ENCODE measurements at places on chromosomes 7 and 10.

GRCh38 chr10:82883603-82884002 lies 1008.6 kb downstream of the NRG3 start:
- DNase-seq = no peak

DNA sequence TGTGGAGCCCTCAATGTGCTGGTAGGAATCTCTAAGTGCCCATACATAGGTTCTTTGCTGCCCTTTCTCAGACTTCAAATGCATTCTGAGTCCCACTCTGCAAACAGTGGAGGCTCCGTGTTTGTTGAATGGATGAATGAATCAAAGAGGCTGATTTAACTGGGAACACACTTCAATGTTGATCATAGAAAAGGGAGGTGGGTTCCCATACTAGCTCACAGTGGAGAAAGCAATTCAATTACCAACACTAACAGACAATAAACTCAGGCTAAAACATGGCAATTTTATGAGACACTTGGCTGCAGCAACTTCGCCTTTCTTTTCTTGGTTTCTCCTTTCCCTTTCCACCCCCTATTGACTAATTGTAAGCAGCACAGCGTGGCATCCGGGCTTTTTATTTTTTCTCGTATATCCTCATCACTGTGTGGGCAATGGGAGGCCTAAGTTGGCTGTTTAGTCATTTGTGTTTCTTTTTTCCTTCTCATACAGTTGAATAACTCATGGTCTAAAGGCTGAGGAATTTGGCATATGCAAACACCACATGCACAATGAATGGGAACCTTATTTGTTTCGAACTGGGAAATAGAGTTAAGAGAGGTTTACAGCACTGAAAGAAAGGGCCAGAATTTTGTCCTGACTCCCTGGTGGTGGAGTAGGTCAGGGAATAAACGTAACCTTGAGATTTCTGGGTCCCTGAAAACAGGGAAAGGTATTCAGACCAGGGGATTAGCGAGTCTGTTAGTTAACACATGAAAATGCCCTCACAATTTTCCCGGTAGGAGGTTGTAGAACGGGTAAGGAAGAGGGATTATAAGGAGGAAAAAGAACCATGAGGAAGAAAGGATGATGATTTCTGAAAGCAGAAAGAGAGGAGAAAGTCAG lies 858.5 kb downstream of the KCNMA1 start:
- no peak for DNase-seq

GRCh38 chr7:69701288-69701687 lies 103.0 kb downstream of the AUTS2 start:
- no peak for DNase-seq

GRCh38 chr7:78232806-78233205 lies 434.2 kb downstream of the PHTF2 start:
- DNase-seq = no peak

GRCh38 chr7:35495377-35495776 lies 199.6 kb downstream of the HERPUD2 start:
- DNase-seq = no peak

GRCh38 chr10:102352066-102352715 lies 43.3 kb upstream of the NFKB2 start:
- DNase-seq = peak; percentile 75

DNA sequence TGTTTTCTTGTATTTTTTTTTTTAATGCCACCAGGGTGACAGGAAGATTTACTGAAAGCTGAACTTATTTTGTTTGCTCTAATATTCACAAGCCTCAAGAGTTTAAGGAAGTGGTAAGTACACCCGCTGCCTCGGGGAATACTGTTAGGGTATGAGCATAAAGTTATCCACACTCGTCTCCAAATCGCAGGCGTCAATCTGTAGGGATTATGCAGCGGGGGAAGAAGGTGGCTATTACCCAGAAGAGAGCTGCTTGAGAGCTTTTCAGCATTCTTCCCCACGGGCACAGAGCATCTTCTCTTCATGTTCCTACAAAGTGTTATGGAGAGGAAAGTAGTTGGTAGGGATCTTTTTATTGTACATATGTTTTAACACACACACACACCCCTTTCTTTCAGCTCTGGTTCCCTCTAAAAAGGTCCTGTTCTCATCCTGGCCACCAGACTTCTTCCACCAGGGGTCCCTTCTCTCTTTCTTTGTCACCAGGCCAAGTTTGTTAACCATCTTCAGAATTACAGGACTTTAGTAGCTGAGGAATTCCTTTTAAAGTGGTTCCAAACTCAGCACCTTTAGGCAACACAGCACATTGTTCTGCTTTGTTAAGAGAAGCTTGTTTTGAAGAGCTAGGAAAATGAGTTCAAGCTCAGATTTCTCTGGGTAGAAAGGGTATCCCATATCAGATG lies 411.6 kb upstream of the GALNT17 start:
- DNase-seq = no peak

- no peak for DNase-seq
Observed at GRCh38 chr7:39069031-39069430, 91.3 kb downstream of the POU6F2 start.

- no peak for DNase-seq
Observed at GRCh38 chr7:71752171-71752935, 620.4 kb downstream of the GALNT17 start.

GRCh38 chr10:1272777-1273161 lies 216.6 kb downstream of the WDR37 start:
- DNase-seq = no peak

- DNase-seq = no peak
Observed at GRCh38 chr10:119408969-119409371, 133.5 kb downstream of the RGS10 start.

GRCh38 chr7:49797987-49798660 lies 24.7 kb downstream of the VWC2 start:
- DNase-seq = no peak

GRCh38 chr7:41039386-41039953 lies 663.4 kb downstream of the INHBA start:
- no peak for DNase-seq

DNA sequence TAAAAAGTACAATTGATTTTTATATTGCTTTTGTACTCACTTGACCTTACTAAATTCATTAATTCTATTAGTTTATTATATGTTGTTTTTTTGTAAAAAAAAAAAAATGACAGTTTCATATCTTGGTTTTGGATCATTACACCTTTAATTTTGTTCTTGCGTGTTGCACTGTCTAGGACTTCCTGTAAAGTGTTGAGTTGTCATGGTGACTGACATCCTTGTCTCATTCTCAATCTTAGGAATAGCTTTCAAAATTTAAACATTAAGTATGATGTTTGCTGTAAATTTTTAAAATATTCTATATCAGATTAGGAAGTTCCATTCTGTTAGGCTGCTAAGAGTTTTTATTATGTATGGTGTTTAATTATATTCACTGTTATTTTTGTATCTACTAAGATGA lies 139.1 kb downstream of the ARHGAP12 start:
- DNase-seq = no peak

DNA sequence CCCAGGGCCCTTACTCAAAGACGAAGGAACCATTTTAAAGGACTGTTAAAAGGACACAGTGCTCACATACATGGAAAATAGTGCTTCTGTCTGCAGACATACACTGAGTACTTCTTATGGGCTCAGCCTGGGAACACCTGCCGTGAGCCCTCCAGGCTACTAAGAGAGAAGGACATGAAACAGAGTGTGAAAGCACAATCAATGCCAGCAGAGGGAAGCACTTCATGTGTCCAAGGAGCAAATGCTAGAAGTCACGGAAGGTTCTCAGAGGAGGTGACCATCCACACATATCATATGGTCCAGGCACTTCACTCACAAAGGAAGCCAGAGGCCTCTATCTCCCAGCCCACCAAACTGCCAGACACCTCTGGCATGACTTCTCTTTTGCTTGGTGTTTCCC lies 15.5 kb downstream of the ELMO1 start:
- no peak for DNase-seq

GRCh38 chr7:101250324-101250723 lies 5.4 kb upstream of the FIS1 start:
- DNase-seq = no peak

DNA sequence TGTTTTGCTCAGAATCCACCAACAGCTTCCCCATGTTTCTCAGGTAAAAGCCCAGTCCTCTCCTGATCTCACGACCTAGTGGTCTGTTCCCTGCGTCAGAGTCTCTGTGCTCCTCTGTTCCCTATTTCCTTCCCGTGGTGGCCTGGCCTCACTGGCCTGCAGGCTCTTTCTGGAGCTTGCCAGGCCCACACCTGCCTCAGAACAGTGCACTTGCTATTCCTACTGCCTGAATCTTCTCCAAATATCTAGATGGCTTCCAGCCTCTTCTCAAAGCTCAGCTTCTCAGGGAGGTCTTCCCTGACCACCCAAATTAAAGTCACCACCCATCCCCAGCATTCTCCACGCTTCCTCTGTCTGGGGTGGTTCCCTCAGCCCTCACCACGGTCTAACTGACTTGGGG lies 165.3 kb downstream of the USP6NL start:
- DNase-seq = no peak

DNA sequence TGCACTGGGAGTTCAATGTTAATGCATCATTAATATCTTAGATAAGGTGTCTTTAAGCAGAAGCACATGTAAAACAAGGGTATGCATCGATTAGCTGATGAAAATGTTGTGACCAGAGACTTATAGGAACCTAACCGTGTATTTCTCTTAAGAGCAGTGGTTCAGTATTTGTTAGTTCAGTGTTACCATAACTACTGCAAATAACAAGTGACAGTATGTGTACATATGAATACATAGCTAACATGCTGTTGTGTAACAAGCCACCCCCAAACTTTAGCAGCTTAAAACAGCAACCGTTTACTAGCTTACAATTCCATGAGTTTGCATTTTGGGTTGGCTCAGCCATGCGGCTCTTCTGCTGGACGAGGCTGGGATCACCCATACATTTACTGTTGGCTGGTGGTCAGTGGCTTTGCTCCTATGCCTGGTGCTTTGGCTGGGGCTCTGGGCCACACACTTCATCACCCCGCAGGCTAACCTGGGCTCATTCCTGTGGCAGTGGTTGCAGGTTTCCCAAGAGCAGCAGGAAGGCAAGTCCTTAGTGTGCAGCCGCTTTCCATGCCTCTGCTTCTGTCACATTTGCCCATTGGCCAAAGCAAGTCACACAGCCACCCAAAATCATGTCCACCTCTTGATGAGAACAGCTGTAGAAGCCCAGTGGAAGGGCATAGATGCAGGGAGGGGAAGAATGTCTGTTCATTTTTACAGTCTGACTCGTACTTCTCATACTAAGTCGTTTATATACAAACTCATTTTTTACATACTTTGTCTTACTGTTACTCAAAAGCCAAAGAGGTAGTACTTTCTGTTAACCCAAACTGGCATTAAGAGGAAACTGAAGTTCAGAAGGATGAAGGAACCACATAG lies 103.3 kb upstream of the GATA3 start:
- no peak for DNase-seq

DNA sequence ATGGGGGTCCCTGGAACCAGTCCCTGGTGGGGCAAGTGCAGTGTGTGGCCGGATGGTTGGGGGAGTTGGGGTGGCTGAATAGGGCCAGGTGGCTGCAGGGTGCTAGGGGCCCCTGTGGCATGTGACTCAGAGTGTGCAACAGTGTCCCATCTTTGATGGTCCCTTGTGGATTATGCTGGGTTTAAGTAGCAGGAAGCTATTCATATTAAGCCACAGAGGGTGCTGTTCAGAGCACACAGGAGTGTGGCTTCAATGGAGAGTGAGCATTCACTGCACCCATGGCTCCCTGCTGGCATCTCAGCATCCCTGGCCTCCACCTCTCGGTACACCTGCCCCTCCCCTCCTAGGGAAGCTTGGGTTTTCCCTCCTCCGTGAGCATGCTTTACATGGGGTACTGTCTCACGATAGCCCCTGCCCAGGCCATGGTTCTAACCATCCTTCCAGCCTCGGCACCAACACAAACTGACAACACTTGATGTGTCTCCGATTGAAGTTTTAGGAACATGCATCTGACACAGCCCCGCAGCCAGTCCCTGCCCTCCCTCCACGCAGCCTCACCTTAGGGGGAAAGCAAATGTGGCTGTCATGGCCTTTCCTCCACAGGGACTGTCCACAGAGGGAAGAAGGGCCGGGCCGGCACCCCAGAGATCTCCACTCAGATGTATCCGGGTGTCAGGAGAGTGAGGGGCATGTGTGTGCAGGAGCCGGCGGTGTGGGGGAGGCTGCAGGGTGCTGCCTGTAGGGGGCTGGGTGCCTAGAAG lies 30.4 kb upstream of the PPIF start:
- DNase-seq = peak; percentile 24

DNA sequence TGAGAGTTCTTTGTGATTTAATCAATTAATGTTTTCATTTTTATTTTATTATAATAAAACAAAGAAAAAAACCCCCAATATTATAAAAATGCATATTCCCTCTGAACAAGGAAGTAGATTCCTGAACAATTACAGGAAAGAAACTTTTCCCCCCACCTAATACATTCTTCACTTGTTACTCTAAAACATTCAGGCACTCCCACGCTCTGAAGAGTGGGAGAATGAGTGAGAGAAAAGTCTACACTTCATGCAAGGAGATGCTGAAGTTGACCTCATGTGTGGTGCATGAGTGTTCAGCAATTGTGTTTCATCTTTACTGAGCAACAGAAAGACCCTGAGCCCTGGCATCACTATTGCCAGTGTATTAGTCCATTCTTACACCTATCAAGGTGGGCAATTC lies 244.2 kb upstream of the IGFBP3 start:
- DNase-seq = no peak

DNA sequence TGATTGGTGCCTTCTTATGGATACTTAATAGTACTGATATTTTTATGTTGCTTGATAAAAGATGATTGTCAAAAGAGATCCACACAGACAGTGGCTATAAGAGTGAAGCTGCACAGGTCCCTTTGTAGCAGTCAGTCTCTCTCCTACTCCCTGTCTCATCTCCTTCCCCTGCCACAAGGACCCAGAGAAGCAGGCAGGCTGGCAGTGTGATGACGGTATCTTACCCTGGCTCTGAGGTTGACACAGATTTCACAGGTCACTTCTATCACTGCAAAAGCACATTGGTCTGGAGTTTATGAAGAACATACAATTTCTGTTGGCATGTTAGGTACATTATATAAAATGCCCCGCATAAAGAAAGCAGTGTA lies 64.4 kb upstream of the AHR start:
- DNase-seq = peak; percentile 74

DNA sequence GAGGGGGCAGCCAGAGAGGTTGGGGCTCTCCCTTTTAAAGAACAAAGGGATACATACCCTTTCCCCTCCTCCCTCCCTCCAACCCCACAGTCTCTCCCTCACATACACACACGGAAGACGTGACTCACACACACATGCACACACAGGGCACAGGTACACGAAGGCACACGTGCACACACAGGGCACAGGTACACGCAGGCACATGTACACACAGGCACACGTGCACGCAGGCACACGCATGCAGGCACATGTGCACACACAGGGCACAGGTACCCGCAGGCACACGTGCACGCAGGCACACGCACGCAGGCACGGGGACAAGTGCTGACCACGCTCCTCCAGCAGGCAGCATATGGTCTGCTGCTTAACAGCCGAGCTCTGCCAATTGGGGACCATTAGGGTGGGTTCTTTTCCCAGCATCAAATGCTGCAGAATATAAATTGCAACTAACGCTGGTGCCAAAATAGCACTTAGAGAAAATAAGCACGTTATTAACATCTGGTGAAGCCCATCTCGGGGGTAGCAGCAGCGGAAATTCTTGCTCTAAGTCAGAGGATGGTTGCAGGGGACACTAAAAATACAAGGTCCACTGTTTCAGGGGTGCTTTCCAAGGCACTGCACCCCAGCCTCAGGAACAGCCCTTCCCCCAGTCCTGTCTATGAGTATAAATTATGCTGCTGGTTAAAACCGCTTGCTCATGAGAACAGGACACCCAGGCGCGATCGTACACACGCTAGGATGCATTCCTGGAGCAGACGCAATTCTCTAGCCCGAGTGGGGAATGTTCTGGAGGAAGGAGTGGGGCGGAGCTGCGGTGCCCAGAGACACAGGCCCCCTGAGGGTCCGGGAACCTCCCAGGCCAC lies 55.2 kb upstream of the TNRC18 start:
- no peak for DNase-seq

GRCh38 chr10:30433306-30433729 lies 666 bp upstream of the MAP3K8 start:
- peak; percentile 39 for DNase-seq

Measured in CD4-positive, alpha-beta T cell treated with Interleukin-15 for 4 hours (primary cell).